Right renal pelvis (tissue), 4 donors: ENCODE measurements at places on chromosomes 16 and 17. TPM values are rescaled to one million over a fixed set of nuclear protein-coding genes. Genes with fewer than 3 reads are reported as not detected.

The NPTX1 gene
- 1.4 TPM for polyA plus RNA-seq

- no peak for DNase-seq
These were observed 1.1 kb downstream of the FLII start for GRCh38 chr17:18257268-18257981.

- no peak for DNase-seq
These were observed 208.2 kb downstream of the FTO start for GRCh38 chr16:53912155-53912554.

- DNase-seq: no peak
These were observed 10.2 kb downstream of the NEUROD2 start for GRCh38 chr17:39597372-39598046.

GRCh38 chr16:79331066-79331465 lies 269.5 kb downstream of the MAF start:
- no peak for DNase-seq

The KRT39 gene
- not detected for polyA plus RNA-seq

DNA sequence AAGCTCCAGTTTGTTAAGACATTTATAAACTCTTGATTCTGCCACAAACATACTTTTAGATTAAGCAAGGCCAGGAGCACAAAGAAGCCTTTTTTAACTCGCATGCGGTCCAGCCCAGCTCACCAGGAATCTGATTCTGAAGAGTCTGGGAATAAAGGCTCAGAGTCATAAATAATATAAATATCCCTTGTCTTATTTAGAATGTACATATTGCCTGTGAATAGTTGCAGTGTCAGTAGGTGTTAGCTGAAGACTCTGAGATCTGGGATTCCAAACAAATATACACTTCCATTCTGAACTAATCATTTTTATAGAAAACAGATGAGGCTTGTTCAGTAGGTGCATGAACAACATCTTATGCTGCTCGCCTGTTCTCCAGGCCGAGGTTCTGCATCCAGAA lies 59.1 kb upstream of the ELAC2 start:
- DNase-seq: no peak

GRCh38 chr17:13036751-13037150 lies 18.9 kb upstream of the ELAC2 start:
- no peak for DNase-seq

GRCh38 chr16:53713403-53714204 lies 9.6 kb downstream of the FTO start:
- no peak for DNase-seq

DNA sequence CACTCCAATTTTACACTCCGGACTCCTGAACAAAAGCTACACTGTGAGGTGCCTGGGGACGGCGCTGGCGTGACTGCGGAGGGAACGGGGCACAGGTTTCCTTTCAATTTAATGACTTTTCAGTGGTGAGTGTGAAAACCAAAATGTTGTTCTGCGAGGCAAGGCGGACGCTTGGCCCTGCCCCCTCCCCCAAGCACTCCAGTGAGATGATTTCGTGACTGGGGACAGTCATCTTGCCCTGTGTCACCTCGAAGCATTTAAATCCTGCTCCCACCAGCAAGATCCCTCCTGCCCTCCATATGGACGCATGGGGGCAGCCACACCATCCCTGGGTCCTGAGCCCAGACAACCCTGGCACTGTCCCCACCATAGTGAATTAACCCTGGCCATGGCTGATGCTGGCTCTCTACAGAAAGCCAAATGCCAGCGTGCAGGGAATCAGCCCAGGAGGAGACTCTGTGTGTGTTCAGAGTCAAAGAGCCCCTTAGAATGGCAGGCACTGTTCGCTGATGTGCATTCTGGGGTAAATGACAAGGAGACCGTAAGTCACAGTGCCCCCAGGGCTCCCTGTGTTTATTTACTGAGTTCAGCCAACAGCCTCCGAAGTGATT lies 41.0 kb downstream of the C16orf95 start:
- DNase-seq: no peak
